ENCODE measurements at places on chromosomes 16 and 17.

DNA sequence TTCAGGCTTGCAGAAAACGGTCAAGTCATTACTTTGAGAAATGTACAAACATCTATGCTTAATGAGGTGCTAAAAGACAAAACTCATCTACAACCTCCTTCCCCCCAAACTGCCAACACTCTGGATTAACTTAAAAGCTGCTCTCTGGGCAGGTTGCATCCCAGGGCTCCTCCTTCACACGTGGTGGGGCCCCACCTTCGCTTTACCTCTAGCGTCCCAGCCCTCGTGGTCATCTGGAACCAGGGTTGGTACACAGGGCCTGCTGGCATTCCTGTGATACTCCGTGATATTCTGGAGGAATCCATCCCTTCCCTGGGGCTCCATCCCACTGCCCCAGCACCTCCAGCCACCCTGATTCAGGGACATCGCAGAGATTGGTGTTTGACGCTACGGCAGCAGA, 4.8 kb downstream of the METRNL start:
- DNase-seq = no peak

DNA sequence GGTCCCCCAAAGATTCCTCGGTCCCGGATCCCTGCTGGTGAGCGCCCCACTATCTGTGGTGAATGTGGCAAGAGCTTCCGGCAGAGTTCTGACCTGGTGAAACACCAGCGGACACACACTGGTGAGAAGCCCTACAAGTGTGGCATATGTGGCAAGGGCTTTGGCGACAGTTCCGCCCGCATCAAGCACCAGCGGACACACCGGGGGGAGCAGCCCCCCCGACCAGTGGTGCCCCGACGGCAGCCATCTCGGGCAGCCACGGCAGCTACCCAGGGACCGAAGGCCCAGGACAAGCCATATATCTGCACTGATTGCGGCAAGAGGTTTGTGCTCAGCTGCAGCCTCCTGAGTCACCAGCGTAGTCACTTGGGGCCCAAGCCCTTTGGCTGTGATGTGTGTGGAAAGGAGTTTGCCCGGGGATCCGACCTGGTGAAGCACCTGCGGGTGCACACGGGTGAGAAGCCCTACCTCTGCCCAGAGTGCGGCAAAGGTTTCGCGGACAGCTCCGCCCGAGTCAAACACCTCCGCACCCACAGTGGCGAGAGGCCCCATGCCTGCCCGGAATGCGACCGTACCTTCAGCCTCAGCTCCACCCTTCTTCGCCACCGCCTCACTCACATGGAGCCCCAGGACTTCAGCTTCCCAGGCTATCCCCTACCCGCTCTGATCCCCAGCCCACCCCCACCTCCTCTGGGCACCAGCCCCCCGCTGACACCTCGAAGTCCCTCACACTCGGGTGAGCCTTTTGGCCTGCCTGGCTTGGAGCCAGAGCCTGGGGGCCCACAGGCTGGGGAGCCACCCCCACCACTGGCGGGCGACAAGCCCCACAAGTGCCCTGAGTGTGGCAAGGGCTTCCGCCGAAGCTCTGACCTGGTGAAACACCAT, 2.8 kb downstream of the ZNF48 start:
- no peak for DNase-seq

DNA sequence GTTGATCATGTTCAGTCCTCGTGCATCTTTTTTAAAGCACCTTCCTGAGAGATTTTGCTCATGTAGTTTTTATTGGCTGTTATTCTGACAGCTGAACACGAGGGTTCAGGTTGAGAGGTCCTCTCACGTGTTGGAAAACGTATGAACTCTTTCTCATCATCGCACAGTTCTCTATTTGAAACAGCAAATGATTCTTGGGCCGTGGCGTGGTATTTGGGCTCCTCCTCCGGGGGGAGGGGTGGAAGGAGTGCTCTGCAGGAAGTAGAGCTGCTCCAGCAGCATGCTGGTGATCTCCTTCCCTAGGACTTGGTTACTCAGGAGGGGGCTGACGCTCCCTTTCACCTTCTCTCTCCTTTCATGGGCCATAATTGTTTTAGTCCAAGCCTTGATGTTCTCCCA, 70.4 kb downstream of the KSR1 start:
- no peak for DNase-seq

DNA sequence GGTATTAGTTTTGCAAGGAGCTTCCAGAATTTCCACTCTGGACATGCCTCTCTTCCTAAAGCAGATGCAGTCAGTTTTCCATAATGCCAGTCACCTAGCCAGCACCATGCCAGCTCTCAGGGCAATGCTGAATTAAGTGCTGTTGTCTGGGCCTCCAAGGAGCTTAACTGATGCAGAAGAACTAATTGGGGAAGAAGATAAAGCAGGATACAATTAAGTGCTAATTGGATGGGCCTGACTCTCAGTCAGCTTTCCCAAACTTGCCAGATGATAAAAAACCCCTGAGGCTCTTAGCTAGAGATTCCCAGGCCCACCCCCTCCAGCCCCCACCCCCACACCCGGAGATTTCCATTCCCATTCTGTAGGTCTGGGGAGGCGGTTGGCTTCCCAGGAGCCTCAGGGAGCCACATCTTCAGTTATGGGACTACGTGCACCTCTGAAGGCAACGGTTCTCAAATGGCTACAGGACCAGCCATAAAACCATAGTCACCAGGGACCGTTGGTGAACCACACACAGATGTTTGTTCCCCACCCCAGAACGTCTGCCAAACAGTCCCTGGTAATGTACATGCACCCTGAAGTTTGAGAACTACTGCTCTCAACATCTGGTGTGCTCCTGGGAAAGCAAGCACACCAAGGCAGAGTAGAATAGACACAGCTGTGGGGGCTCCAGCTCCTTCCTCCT, 499.1 kb upstream of the CDH5 start:
- no peak for DNase-seq

DNA sequence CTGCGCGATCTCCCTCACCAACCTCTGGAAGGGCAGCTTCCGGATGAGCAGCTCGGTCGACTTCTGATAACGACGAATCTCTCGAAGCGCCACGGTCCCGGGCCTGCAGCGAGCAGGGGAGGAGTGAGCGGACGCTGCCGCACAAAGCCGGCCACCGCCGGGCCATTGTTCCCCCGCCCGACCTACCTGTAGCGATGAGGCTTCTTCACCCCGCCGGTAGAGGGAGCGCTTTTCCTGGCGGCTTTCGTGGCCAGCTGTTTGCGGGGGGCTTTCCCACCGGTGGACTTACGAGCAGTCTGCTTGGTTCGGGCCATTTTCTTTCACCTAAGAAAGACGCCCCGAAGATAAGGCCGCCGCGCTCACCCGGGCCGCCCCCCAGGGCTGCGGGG, 5.8 kb upstream of the UNK start:
- DNase-seq = no peak

DNA sequence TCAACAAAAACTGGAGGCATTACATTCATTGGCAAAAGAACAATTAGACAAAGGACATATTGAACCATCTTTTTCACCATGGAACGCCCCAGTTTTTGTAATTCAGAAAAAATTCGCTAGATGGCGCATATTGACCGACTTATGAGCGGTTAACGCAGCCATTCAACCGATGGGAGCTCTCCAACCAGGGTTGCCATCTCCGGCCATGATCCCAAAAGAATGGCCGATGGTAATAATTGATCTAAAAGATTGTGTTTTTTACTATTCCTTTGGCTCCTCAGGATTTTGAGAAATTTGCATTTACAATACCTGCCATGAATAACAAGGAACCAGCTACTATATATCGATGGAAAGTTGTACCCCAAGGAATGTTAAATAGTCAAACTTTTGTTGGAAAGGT, 21.4 kb downstream of the ALOX15B start:
- DNase-seq = peak; percentile 83

DNA sequence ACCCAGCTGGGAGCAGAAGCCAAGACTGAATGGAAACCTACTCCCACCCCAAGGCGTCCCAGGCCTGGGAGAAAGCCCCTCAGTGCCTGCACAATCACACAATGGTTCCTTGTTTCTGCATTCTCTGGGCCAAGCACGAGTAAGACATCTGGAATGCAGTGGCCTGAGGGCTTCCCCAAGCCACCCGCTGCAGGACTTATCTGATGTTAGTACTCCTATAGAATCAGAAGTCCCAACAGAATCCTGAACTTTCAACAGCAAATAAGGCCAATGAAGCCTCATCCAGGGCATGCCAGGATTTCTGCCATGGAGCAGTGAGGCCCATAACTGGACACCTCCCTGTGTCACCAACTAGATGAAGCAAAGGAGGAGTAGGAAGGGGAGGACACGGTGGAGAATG, 28.6 kb downstream of the MYO18A start:
- no peak for DNase-seq

DNA sequence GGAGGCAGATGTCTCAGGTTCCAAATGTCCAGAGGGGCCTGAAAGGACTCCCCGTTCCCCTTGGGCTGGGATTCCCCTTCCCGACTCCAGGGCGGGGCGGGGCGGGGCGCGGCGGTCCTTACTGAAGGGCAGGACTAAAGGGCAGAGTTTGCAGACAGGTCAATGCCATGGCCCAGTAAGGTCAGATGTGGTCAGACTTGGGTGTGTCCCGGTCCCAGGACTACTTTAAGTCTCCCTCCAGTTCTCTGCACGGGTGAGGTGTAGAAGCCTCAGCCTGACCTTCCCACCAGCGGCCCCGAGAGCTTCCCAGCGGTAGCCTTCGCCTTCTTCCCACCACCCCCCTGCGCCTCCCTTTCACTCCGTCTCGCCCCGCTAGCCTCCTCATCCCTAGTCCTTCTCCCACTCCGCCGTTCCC, 532 bp downstream of the KDM6B start:
- DNase-seq = no peak

DNA sequence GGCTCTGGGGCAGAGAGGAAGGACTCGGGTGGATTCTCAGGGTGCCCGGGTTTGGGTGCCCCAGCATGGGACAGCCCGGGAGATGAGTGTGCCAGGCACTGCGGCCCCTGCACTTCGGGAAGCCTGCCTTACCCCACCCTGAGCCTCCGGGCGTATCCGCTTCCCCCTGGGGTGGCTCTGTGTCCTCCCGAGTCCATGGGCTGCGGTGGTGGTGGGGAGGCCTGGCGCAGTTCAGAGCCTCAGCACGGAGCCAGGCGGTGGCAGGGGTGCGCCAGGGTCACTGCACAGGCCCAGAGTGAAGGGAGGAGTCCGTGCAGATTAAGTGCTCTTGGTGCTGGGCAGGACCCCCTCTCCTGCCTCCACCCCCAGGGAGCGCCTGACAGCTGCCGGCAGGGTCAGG, 20.7 kb downstream of the MYBBP1A start:
- DNase-seq = no peak
